Cardiac fibroblast (primary cell): ENCODE measurements at places on chromosomes 13 and 19.
A peak's percentile ranks its signal among the peaks of the same experiment; 100 is the strongest.

- DNase-seq, result no peak
Measured at GRCh38 chr19:14477418-14478112, 2.4 kb upstream of the PTGER1 start.

DNA sequence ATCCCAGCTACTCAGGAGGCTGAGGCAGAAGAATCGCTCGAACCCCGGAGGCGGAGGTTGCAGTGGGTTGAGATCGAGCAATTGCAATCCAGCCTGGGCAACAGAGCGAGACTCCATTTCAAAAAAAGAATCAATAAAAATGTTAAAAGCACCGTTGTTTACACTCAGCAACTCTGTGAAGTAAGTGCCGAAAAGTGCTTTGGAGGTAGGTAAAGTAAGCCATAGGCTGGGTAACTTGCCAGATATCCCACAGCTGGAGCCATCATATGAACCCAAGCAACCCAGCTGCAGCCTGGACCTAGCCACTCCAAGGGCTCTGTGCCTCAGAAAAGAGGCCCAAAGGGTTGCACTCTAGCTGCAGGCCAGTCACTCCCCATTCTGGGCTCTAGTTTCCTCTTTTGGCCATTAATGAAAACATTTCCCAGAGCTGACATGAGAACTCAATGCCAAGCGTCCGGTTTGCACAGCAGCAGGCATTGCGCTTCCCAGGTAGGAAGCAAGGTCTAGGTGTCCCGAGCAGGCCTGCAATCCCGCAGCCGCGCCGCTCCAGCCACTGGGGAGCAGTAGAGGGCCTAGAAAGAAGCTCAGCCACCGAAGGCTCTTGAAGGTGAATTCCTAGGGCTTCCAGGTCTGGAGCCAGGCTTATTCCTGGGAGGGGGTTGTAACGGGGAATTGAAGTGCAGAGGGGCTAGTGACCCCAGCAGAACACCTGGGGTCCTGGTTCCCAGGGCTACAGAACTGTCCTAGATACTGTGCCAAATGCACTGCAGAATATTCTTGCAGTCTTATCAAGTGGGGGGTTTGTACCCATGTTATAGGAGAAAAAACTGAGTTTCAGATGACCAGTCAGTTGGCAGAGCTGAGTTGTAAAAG, 4.1 kb upstream of the CD79A start:
- DNase-seq, result peak; percentile 66

- DNase-seq, result no peak
Measured at GRCh38 chr19:40302224-40303011, 17.3 kb upstream of the AKT2 start.

DNA sequence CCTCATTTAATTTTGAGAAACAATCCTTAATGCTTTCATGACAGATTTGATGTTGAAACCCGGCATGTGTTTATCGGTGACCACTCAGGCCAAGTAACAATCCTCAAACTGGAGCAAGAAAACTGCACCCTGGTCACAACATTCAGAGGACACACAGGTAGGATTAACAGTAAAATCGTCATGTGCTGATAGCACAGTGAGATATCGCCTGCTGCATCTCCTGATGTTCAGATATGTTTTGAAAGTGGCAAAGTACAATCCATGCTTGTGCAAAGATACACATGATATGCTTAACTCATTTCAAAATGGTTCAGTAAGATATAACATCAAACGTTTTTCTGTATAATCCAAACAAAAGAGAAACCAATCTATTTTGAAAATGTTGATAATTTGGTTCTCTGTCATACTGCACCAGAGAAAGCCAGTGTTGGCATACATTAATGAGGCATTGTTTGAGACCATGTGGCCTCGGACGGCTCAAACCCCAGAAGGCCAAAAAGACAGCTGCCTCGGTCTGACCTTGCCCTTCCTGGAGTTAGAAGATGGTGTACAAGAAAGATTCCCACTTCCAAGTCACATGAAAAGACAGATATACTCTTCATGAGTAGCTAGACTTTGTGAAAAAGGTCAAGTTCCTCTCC, 76.2 kb downstream of the DHRS12 start:
- DNase-seq, result no peak

- no peak for DNase-seq
Measured at GRCh38 chr19:16868423-16869130, 20.2 kb upstream of the F2RL3 start.

DNA sequence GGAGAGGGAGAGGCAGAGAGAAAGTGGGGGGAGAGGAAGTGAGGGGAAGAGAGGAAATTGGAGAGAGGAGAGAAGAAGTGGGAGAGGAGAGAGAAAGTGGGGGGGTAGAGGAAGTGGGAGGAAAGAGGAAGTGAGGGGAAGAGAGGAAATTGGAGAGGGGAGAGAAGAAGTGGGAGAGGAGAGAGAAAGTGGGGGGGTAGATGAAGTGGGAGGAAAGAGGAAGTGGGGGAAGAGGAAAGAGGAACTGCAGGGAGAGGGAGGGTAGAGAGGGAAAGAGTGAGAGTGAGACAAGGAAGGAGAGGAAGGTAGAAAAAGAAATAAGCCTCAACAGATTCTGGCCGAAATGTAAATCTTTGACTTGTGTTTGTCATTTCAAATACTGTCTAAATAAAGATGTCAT, 146.6 kb downstream of the KLF12 start:
- no peak for DNase-seq

DNA sequence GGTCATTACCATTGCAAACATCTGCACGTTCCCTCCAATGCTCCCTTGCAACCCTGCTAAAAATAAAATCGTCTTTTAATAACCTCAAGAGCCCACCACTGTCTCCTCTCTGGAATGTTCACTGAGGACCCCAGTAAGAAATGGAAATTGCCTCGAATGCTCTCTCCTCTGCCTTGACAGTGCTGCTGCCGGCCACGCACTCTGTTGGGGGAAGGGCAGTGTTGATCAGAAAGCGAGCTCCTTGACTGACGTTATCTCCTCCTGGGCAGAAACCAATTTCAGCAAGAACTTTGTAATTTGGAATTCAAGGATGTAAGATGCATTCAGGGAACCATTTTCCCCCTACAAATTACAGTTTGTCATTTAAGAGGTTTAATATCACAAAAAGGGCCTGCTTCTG, 718.5 kb downstream of the UQCRFS1 start:
- no peak for DNase-seq

- peak; percentile 18 for DNase-seq
Measured at GRCh38 chr13:94583926-94584325, 12.0 kb downstream of the TGDS start.

DNA sequence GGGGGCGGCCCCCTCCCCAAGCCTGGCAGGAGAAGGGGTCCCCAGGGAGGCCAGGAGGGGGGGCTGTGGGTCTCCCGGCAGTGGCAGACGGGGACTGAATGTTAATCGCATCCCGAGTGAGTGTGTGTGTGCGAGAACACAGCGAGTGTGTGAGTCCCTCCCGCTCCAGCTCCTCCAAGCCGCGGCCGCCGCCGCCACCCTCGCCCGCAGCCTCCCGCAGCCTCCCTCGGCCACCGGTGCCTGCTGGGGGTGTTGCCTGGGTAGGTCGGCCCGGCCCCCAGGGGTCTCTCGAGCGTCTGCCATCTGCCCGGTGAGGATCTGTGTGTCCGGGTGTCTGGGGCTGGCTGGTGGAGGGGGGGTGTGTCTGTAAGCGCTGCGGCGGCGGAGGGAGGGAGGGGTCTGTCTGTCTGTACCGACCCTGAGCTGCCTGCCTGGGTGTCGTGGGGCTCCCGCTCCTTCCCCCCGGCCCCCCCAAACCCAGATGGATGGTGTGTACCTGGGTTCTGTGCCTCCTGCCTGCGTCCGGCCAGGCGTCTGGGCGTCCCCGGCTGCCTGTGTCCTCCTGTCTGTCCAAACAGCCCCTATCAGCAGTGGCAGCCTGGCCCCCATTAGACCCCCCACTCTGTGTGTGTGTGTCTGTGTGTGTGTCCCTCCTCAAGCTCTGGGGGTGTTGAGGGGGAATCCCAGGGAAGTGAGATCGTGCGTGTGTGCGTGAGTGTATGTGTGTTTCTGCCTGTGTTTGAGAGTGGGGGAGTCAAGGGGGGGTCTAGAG, at the start of gene GRIN2D:
Gene GRIN2D (plus strand): TSS at position 110 of the 772 bp plus-strand sequence. CDS start 4,725 bp downstream, outside the sequence.
- peak; percentile 29 for DNase-seq

GRCh38 chr13:107553838-107554237, 661.5 kb downstream of the LIG4 start:
- DNase-seq, result no peak

- DNase-seq, result no peak
Measured at GRCh38 chr13:29436721-29437280, 158.7 kb downstream of the SLC7A1 start.

DNA sequence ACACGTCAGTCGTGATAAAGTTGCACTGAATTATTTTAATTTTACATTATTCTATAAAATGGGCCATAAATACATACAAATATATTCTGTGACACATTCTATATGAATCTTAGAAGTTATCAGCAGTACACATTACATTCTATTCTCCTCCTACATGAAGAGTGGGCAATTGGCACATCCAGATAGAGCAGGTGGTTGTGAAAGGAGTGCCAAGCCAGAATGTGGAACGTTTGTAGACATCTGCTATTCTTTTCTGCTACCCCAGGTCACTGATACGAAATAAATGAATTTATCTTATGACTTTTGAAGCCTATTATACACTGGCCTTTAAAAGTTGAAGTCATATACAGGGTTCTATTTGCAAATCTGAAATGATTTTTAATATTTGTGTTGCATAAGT, 373.2 kb downstream of the PCDH17 start:
- no peak for DNase-seq

- DNase-seq, result no peak
Measured at GRCh38 chr13:72505376-72505775, 222.1 kb downstream of the MZT1 start.

DNA sequence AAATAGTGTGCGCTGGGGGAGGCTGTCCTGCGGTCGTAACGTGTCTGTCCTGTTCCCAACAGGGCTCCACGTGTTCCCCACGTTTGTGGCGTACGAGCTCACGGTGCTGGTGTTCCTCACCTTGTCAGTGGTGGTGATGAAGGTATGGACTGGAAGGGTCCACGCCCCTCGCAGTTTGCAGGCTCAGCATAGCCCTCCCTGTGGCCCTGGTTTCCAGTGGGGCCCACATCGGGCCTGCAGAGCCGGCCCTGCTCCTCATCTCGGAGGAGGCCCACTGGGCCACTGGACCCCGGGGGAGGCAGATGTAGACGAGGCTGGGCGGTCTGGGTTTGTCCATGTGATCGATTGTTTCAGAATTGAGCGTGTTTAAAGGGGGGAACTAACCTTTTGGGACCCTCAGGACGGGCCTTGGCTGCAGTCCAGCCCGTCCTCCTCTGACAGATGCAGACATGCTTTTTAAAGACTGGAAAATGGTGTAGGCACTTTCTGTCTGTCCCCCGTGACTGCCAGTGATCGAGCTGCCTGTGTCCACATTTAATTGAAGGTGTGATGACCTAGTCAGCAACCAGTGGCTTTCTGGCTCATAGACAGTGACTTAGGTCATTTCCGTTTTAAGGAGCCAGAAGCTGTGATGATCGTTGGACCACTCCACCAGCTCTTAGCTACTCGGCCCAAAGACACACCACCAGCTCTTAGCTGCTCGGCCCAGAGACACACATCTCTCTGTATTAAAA, 37.1 kb upstream of the TFDP1 start:
- peak; percentile 28 for DNase-seq

DNA sequence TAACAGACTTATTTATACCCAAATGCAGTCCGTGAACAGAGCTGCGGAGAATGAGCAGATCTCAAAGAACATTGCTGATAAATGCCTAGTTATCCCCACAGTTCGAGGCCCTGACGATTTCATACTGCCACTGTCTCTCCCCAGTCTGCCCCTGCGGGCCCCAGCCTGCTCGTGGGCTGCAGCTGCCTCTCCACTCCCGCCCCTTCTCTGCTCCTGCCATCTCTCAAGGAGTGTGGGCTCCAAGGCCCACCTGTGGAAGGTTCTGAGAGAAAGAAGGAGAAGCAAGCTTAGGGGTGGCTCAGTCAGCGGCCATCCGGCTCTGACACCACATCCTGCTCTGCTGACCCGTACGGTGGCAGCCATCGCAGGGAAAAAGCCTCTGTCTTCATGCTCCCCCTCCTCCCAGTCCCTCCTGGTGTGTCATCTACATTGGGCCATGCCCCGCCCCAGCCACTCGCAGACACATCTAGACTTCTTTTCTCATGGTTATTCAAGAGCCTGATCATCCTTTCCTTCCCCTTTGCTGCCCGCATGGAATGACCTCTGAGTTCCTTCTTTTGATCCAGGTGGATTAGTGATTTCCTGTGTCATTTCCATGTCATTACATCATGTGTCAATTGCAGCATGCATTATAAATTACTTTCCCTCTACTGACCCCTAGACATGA, 52.0 kb downstream of the EPS15L1 start:
- no peak for DNase-seq

DNA sequence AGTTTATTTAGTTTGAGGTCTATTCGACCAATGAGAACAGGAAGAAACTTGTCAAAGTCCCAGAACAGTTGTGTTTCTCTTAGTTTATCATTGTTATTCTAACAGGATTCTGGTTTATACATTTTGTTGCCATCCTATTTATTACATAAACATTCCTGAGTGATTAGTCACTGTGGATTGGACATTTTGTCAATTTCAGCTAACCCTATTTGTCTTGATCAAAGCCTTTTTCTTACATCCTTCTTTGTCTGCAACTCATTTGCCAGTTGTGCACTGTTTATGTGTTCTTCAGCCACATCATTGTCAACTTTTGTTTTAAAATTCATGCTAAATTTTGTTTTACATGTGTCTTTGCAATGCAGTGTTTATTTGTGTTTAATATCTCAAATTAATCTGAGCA, 886.0 kb upstream of the SLC10A2 start:
- no peak for DNase-seq

- no peak for DNase-seq
Measured at GRCh38 chr19:3610745-3611717, 4.4 kb upstream of the TBXA2R start.

DNA sequence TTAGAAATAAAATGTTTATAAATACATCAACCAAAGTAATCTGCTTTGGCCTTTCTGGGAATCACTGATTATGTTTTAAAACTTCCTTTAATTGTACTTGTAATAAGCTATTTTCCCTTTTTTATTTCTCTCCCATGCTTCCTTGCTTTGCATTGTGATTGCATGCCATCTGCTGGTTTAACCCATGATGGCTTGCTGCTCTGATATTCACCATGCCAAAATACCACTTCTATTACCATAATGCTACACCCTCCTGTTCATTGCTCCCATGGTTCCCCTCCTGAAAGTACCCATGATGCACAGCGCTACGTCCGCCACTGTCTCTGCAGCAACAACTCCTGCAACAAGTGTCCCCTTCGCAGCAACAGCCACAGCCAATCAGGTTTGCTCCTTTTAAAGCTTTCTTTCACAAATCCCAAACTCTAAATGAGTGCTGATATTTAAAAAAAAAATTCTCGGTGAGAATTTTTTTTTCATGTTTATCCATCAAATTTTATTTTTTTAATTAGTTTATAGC, 67.7 kb upstream of the RAP2A start:
- no peak for DNase-seq

- no peak for DNase-seq
Measured at GRCh38 chr13:59962343-59962742, 201.4 kb downstream of the DIAPH3 start.

GRCh38 chr13:32720026-32720425, 133.8 kb downstream of the PDS5B start:
- peak; percentile 51 for DNase-seq

- no peak for DNase-seq
Measured at GRCh38 chr19:16018106-16018755, 58.1 kb upstream of the TPM4 start.

- DNase-seq, result no peak
Measured at GRCh38 chr19:49530708-49531107, 2.9 kb downstream of the RCN3 start.

- no peak for DNase-seq
Measured at GRCh38 chr13:66518068-66518467, 712.1 kb downstream of the PCDH9 start.

GRCh38 chr13:112260108-112261055, 115.8 kb upstream of the SPACA7 start:
- no peak for DNase-seq
